CD8-positive, alpha-beta memory T cell (primary cell): ENCODE measurements at places on chromosomes 7 and 10. TPM values are rescaled to one million over a fixed set of nuclear protein-coding genes. Genes with fewer than 3 reads are reported as not detected.

CXCL12 gene
- not detected for total RNA-seq

AGAP9 gene
- total RNA-seq = 5.1 TPM

RPEL1 gene
- total RNA-seq = not detected

IRF5 gene
- total RNA-seq = 7.1 TPM

GRCh38 chr7:68729371-68729770 lies 868.9 kb upstream of the AUTS2 start:
- DNase-seq = no peak
- no peak overlapping the region for H3K27ac ChIP-seq
- no peak overlapping the region for H3K4me3 ChIP-seq
- H3K4me1 ChIP-seq = no peaks in the 10 kb centered on the region
- no peaks in the 10 kb centered on the region for H3K27me3 ChIP-seq

DNA sequence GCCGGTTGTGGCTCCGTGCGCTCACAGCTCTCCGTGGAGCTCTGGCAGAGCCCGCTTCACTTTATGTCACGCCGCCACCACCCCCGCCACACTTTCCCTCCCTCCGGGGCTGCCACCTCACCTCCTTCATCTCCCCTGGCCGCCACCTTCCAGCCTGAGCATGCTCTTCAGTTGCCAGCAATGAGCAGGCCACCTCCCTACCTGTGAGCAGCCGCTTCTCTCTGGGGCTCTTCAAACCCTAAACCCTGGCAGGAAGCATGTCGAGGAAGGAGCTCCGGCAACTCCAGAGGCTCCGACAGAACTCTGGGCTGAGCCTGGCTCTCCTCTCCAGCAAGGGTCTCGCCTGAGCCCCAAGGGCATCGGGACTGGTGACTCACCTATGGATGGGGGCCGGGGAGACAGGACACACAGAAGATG lies 36.7 kb downstream of the GBX1 start:
- no peaks in the 10 kb centered on the region for H3K27me3 ChIP-seq
- H3K4me3 ChIP-seq = no peak overlapping the region
- H3K4me1 ChIP-seq = no peaks in the 10 kb centered on the region
- DNase-seq = no peak
- H3K27ac ChIP-seq = no peak overlapping the region
- no peaks in the 10 kb centered on the region for H3K36me3 ChIP-seq

DNA sequence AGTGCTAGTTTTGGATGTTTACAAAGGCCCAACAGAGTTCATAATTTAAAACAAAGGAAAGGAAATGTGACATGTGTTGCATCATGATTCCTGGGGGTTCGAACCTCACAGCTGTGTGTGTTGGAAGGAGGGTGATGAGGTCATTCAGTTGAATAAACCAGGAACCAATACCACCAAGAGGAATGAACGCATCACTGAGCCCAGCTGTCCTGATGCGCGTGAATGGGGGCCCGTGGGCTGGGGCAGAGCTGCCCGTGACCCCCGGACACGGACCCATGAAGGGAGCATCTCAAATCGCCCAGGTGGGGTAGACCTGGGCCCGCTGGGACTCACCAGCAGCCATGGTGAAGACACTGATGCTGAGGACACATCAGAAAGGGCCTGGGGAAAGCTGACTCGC lies 33.0 kb downstream of the BRI3 start:
- no peaks in the 10 kb centered on the region for H3K4me1 ChIP-seq
- H3K27me3 ChIP-seq = no peaks in the 10 kb centered on the region

DNA sequence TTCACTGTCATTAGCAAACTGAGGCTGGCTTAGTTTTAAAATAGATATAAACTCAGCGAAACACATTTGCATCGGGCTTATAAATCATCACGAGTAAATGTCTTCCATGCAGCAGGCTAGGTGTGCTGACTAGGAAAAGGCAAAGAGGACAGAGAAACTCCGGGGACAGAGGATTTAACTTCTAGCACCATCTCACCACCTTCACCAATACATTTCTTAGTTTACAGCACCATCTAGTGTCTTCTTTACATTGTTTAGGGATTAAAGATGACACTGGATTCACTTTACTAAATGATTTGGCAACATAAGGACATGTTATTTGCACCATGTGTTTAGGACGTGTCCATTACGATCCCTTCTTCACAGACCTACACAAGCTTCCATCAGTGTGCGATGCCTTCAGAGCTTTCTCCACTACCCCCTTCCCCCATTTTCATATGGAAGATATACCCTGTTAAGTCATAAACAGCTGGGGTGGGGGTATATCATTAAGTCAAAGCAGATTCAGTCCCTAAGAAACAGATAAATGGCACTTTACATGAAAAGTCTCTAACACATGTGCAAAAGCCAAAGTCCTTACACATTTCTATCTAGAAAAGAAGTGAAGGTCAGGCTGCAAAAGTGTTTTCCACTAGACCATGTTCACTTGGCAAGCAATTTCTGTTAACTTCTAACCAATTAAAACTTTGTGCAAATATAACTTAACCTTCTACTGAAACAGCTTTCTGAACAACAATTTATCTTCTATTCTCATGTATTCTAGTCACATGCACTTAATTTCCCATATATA lies 103.3 kb downstream of the GRB10 start:
- H3K4me1 ChIP-seq = no peaks in the 10 kb centered on the region
- no peaks in the 10 kb centered on the region for H3K36me3 ChIP-seq
- no peak overlapping the region for H3K27ac ChIP-seq
- H3K27me3 ChIP-seq = no peaks in the 10 kb centered on the region
- peak; percentile 50 for DNase-seq
- no peak overlapping the region for H3K4me3 ChIP-seq

GRCh38 chr10:124992462-124993344 lies 50.8 kb downstream of the ZRANB1 start:
- no peak overlapping the region for H3K4me3 ChIP-seq
- no peak for DNase-seq
- H3K27ac ChIP-seq = no peak overlapping the region
- no peaks in the 10 kb centered on the region for H3K4me1 ChIP-seq

DNA sequence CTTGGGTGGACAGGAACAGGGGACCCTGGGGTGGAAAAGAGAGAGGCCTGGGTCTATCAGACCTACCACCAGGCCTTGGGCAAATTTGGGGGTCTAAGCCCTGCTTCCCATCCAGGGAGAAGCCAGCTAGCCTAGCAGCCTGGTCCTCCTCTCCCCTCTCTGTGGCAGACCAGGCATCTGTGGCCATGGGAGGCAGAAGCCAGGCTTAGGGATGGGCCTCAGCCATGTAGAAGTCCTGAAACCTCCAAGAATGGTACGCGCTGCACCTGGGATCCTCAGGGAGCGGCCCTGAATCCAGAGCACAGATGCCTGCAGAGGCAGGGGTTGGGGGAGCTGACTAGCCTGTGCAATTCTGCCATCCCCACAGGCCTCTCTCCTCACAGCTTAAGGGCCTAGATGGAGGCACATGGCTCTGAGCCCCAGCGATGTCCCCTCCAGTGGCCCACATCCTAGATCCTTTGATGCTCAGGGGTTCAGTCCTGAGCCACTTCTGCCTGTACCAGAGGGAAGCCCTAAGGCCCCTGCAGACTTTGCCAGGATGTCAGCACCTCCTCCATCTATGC lies 21.2 kb downstream of the GRID1 start:
- H3K4me1 ChIP-seq = no peaks in the 10 kb centered on the region
- no peak for DNase-seq
- H3K36me3 ChIP-seq = no peaks in the 10 kb centered on the region
- no peaks in the 10 kb centered on the region for H3K27me3 ChIP-seq
- no peak overlapping the region for H3K27ac ChIP-seq

DNA sequence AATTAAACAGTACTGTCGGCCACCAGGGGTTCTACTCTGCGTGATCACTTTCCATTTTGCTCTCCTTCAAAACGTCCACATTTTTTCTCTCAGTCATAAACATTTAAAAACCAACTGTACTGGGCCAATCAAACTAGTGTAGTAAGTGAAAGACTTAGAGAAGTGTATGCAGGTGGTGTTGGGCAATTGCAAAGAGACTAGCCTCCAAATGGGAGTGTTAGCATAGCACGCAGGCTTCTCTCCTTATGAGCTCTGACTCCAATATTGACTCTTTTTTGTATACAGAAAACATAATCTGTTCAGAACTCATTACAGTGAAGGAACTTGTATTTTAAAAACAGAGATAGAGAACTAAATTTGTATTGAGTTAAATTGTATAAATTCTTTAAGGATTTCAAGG lies 150.6 kb downstream of the SDK1 start:
- no peak overlapping the region for H3K4me3 ChIP-seq
- no peak overlapping the region for H3K27ac ChIP-seq
- no peak for DNase-seq

GRCh38 chr10:101136007-101136707 lies 5.1 kb downstream of the TLX1 start:
- no peak overlapping the region for H3K4me3 ChIP-seq
- no peak for DNase-seq
- peaks cover 68% of the 10 kb centered on the region for H3K27me3 ChIP-seq
- peak overlapping the region; percentile 59 for H3K27ac ChIP-seq

DNA sequence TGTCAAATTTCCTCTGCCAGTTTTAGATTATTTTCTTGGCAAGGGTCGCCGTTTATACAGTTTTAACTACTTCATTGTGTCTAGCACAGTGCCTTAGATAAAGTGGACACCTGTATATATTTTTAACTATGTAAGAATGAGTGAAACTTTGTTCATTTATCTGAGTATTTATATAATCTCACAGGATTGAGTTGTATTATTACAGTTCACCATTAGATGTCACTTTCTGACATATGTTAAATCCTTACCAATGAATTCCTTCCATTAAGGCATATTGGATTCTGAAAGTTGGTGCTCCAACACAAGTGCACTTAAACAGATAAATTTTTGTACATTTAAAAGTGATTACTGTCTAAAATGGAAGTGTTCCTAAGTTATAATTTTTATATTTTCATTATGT lies 43.0 kb downstream of the ZMYND11 start:
- peaks cover 5% of the 10 kb centered on the region for H3K4me1 ChIP-seq
- H3K36me3 ChIP-seq = peaks cover 8% of the 10 kb centered on the region
- H3K27ac ChIP-seq = no peak overlapping the region
- DNase-seq = no peak
- H3K4me3 ChIP-seq = no peak overlapping the region
- H3K27me3 ChIP-seq = no peaks in the 10 kb centered on the region

DNA sequence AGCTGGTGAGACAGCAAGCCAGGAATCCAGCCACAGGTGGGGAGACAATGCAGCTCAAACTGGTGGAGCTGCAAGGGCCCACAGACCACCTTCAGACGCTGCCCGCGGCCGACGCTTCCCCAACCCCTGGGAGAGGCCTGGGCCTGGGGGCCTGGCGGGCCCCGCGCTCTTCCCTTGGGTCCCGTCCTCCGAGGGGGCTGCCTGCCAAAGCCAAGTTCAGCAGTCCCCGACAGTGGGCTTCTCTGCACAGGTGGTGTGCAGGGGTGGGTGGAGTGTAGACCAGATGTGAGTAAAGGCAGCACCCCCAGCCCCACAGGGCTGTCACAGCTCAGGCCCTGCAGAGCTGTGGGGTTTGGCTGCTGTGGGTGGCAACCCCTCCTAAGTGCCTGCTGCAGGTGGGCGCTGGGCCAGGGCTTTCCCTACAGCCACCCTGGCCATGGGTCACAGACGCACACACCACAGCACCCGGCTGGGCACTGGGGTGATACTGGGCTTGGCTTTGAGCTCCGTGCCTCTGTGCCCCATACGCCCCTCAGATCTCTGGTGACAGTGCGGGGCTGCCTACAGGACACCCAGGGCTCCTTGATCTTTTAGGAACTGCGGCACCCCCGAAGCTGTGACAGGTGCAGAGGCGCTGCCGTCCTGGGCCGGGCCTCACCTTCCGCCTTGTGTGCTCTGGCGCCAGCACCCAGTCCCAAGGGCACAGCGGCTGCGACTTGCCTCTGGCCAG lies 20.5 kb downstream of the BNIP3 start:
- no peak overlapping the region for H3K4me3 ChIP-seq
- no peak for DNase-seq
- no peaks in the 10 kb centered on the region for H3K27me3 ChIP-seq
- H3K36me3 ChIP-seq = peaks cover 10% of the 10 kb centered on the region
- peaks cover 19% of the 10 kb centered on the region for H3K4me1 ChIP-seq
- no peak overlapping the region for H3K27ac ChIP-seq

DNA sequence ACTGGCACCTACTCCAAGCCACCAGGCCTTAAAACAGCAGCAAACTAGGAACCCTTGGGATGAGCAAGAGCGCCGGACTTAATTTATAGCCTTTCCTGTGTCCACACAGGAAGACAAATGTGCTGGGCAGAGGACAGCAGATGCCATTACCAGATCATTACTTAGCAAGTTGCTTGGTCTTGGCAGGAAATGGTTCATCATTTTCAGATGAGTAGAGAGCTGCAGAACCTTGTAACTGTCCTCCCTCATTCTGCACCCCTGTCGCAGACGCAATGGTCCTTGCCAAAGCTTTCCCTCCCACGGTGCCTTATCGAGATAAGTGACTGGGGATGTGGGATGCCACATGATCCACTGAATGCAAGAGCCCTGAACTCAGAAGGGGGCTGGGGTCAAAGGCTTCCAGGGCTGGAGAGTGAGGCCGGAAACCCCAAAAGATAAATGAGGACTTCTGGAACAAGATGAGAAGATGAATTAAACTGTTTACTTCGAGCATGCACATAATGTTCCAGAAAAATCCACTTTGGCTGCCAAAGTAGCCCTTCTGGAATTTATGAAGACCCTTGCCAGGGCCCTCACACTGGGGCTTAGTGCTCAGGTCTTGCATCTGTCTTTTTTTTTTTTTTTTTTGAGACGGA lies 145.6 kb upstream of the ZNF32 start:
- no peaks in the 10 kb centered on the region for H3K36me3 ChIP-seq
- H3K4me1 ChIP-seq = no peaks in the 10 kb centered on the region
- no peak for DNase-seq
- no peaks in the 10 kb centered on the region for H3K27me3 ChIP-seq
- H3K27ac ChIP-seq = no peak overlapping the region

- H3K4me3 ChIP-seq = no peak overlapping the region
- H3K27ac ChIP-seq = no peak overlapping the region
- DNase-seq = no peak
- H3K36me3 ChIP-seq = no peaks in the 10 kb centered on the region
Observed at GRCh38 chr10:59214160-59214559, 37.7 kb downstream of the PHYHIPL start.

GRCh38 chr7:122556873-122557542 lies 141.9 kb downstream of the RNF133 start:
- no peaks in the 10 kb centered on the region for H3K27me3 ChIP-seq
- H3K4me3 ChIP-seq = no peak overlapping the region
- H3K4me1 ChIP-seq = no peaks in the 10 kb centered on the region
- DNase-seq = no peak

DNA sequence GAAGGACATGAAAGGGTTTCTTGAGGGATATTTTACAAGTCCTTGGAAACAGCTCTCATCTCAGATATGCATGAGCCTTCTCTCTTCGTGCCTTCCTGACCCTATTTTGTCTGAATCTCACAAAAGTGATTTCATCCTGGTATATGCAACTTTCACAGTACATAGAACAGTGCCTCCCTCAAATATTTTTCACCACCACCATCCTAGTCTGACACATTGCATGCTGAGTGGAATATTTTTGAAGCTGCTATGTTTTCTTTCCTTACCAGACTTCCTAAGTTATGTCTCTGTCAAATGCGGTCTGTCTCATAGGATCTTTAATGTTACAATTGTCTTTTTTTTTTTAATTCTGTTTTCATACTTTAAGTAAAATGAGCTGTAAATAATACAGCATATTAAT lies 673.3 kb upstream of the LRRN3 start:
- no peak overlapping the region for H3K4me3 ChIP-seq
- H3K27ac ChIP-seq = no peak overlapping the region
- H3K27me3 ChIP-seq = no peaks in the 10 kb centered on the region
- H3K4me1 ChIP-seq = no peaks in the 10 kb centered on the region
- DNase-seq = no peak
